ENCODE measurements at places on chromosomes 2 and 18.

DNA sequence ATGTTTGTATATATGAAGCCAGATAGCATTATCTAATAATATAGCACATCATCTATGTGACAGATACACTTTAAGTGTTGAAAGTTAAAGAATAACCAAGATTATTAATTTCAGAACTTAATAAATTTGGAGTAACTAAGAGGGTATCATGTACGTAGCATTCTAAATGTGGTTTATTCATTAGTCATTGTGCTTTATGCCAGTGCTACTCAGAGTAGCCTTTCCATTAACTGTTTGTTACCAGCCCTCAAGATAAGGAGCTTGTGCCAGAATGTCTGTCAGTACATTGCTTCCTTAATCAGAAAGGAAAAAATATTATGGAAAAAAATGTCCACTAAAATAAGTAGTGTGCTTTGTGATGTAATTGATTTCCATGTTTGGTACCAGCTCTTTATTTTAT, 94.9 kb upstream of the TWSG1 start:
- no peak for DNase-seq

DNA sequence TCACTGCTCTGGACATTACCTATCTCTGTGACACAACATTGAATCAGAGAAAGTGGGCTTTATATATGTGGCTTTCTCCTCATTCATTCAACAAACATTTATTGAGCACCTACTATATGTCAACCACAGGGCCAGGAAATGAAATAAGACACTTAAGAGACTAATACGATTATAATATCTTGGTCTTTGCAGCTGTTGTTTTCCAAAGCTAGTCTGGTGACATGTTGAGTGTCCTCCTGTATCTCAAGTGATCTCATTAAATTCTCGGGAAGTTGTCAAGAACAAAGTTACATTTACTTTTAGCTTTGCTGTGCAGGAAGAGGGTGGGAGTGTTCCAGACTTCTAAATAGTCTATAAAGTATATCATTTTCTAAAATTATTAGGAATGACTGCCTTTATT, 164.6 kb upstream of the SP5 start:
- DNase-seq, result no peak

DNA sequence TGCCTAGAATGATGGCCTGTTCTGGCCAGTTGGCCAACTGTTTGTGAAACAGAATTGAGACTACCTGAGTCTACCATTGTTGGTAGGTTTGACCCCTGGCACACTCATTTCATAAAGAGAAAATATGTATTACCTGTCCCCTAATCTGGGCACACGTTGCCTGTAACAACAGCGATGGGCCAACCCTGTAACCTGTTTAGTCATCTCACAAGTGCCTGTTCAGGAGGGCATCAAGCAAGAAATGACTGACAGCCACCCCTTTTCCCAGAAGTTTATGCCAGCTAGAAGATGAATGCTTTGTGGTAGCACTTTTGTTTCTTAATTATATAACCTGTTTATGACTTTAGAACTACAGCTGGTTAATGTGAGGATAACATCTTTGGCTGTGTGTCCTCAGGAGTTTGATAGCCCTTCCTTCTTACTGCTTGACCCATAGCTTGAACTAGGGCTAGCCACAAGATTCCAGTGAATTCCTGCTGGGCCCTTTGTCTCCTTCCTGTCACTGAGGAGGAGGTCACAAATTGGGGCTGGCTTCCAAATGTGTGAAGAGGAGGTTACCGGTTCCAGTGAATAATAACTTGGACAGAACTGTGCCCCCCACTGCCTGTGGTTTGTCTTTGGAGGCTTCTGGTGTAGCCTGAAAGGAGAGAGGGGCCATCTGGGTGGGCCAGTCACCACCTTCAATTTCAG, 273.9 kb upstream of the EPAS1 start:
- no peak for DNase-seq

DNA sequence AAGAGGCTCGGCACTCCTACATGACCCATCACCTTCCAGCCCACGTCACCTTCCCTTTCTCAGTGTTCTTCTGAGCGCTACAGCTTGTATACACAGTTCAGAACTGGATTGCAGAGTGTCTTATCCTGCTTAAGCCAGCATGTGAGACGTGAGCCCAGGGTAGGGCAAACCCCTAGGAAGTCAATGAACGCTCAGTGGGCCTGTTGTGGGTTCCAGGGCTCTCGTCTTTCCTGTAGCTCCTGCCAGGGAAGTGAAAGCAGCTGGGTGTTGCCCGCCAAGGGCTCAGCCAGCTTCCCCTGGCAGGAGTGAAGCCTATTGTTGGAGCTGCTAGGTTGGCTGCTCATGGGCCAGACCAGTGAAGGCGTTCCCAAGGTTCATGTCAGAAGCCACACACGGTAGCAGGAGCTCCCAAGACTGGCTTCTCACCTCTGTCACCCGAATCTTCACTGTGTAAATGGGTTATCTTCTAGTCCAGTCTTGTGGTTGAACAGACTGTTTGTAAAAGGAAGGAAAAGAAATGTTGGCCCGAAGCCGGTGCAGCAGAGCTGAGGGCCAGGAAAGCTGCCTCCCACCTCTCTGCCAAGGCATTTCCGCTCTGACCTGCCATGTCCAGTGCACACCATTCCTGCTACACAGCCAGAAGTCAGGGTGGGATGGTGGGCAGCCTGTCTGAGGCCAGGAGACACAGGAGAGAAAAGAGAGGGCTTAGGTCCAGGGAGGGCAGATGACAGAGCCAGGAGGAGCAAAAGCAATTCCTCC, 69.6 kb upstream of the RMDN2 start:
- DNase-seq, result no peak

GRCh38 chr2:20356042-20356441, 5.4 kb upstream of the PUM2 start:
- no peak for DNase-seq

- no peak for DNase-seq
Measured at GRCh38 chr2:196510246-196510645, 129.3 kb upstream of the CCDC150 start.

- DNase-seq, result no peak
Measured at GRCh38 chr18:36187193-36187825, at the start of gene MOCOS. MOCOS (plus strand) TSS chr18:36187497; CDS start chr18:36187540, 43 bp downstream.

DNA sequence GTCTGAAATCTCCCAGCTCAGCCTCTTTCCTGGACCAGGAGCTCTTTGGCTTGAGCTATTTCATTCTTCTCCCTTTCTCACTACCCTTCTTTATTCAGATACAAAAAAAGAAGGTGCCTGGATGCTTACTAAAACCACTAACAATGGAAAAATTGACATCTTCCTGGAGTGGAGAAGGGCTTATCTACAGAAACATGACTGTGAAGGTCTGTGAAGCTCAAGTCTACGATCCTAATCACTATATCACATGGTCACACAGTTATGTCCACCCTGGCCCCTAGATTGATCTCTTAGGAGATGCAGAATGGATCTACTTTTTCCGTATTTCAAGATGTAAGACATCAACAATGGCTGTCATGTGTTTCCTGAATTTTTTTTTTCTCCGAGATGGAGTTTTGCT, 5.7 kb upstream of the KRCC1 start:
- no peak for DNase-seq

DNA sequence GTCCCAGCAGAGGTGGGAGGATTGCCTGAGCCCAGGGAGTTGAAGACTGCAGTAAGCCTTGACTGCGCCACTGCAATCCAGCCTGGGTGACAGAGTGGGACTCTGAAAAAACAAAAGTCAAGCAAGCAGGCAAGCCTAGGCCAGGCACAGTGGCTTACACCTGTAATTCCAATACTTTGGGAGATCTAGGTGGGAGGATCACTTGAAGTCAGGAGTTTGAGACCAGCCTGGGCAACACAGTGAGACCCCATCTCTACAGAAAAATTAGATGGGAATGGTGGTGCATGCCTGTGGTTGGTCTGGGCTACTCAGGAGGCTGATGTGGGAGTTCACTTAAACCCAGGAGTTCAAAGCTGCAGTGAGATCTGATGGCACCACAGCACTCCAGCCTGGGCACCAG, 28.6 kb downstream of the STARD7 start:
- no peak for DNase-seq

GRCh38 chr2:180394305-180394704, 387.2 kb upstream of the CWC22 start:
- no peak for DNase-seq

DNA sequence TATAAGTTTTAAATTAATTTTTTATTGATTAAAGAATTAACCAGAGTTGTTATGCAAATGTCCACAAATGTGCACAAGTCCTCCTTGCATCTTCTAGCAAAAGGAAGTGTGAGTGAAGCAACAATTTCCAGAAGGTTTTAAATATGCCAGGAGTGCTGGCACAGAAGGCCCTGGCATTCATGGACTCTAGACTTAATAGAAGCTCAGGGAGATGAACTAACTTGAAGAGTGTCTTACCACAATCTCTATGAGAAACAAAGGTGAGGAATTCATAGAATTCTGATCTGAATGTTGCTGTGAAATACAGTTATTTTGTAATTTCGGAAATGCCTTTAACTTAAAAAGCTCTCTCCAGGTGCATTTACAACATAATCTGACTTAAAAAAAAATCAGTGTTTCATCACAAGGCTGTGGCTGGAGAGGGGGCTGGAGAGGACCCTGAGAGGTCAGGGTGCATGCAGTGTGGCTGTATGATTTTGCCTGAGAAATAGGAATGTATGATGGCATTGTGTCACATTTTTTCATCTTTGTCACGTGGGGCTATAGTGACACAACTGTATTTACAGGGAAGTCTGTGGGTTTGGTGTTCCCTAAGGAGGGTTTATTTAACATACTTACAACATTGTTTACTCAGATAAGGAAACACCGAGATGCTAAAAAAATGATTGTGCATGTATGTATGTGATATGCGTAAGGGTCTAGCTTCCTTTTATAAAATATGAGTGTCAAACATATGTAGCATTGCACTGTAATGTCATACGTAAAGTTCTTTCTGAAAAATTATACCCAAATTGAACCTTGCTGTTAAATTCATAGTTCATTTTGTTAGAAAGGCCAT, 66.2 kb downstream of the MAP4K4 start:
- no peak for DNase-seq

DNA sequence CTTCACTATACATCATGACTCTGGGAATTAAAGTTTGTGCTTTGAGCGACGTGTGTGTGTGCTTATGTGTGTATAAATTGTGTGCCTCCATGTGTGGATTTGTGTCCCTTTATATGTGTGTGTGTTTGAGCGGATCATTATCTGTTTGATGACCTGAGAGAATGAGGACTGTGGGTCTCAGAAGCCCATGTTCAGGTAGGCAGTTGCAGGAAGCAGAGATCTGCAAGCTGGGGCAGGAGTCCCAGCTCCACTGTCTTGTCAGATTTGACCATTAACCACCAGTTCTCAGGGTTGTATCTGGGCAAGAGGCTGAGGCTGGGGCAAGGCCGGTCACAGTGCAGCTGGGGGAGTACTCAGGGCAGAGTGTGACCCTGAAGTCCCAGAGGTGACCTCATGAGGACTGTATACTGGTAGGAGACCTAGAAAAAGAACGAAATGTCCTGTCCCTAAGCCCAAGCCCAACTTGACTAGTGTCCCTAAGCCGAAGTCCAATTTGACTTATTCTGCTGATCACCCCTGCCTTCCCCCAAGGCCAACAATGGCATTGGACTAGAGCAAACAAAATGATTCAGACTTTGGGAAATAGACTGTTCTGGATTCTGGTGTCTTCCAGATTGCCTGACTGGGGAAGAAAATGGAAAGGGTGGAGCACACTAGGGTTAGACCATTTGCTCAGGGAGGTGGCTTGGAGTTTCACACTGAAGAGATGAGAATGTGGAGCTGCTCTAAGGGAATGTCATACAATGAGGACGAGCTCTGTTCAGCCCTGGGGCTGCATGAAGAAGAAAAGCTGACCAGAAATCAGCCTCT, 28.1 kb downstream of the RHOB start:
- DNase-seq, result no peak

DNA sequence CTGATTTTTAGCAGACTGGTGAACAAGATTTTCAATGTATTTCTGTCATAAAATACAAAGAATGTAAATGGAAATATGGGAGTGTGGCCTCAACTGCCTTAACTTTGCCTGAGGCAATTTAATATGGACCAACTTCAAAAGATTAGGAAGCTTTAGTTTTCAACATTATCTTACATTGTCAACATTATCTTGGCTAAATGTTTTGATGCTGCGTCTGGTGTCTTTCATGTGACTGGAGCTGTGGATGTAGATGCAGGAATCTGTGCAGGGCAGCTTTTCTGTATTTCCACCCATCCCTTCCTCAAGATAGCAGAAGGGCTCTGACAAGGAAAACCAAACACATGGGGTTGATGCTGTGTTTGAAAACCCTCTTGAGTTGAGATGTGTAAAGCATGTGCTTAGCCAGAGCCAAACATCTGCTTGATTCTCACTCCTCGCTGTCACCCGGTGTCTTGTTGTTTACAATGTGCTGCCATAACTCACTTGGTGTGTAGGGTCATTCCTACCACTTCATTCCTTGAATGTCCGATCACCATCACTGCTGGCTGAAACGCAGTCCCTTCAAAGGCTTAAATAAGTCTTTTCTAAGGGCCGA, 33.0 kb downstream of the COPS8 start:
- no peak for DNase-seq

DNA sequence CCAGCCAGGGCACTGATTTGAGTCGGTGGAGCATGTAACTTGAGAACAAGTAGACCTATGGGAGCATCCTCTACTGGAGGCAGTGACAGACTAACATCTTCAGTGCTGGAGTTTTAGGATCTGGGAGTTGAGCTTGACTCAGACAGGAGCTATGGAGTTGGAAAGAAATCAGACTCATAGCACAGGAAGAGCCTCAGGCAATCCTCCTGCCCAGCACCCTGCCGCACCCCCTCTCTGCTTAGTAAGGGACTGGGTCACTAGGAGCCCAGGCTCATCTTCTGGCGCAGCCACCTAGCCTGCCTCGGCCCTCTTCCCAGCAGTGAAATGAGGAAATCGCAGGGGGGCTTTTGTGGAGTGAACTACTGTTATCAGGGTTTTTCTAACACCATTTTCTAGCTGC, 3.6 kb downstream of the ARID5A start:
- no peak for DNase-seq

DNA sequence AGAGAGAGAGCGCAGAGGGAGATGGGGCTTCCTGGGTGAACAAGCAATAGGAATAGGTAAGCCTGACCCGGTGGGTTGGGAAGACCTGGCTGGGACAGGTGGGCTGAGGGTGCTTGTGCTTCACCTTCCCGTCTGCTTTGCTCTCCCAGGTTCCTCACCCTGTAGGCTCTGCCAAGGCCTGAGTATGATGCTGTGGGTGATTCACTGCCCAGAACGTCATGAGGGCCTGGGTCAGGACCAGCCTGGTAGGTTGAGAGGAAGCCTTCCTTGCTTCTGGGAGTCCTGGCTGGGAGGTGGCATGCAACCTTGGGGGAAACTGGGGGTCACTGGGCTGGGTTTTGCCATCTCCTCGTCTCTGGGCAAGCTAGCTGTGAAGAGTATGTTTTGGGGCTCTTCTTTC, 220.2 kb upstream of the APCDD1 start:
- DNase-seq, result no peak

All from stimulated activated CD8-positive, alpha-beta memory T cell treated with anti-CD3 and anti-CD28 coated beads, Interleukin-4, amount 100 ng/mL, for 1 hour (primary cell).